T-helper 2 cell treated with Interferon-gamma antibody and Interleukin-4, amounts not matched to agents 100 ng/mL and 5 ng/mL, for 36 hours (primary cell): ENCODE measurements at places on chromosomes 12 and 14. TPM values are rescaled to one million over a fixed set of nuclear protein-coding genes. Genes with fewer than 3 reads are reported as not detected.

The HNF1A gene
- total RNA-seq, result not detected in 2 replicates

The PLA2G1B gene
- not detected in 2 replicates for total RNA-seq

The MAX gene
- total RNA-seq, result 163 and 168 TPM in 2 replicates

The CLEC6A gene
- total RNA-seq, result 0.09 TPM in 1 of 2 replicates, not detected in the other

The GUCY2C gene
- not detected in 2 replicates for total RNA-seq

The PRPH gene
- total RNA-seq, result not detected in 2 replicates

The ACOT6 gene
- not detected in 2 replicates for total RNA-seq

The FGF6 gene
- total RNA-seq, result not detected in 2 replicates

The TAS2R19 gene
- 3.1 and 3.5 TPM in 2 replicates for total RNA-seq

The TMEM121 gene
- total RNA-seq, result 4.1 and 4.6 TPM in 2 replicates

The KLRF1 gene
- 0.14 TPM in 1 of 2 replicates, not detected in the other for total RNA-seq

The CCDC177 gene
- not detected in 2 replicates for total RNA-seq

The KRT77 gene
- total RNA-seq, result not detected in 2 replicates

The TAS2R8 gene
- total RNA-seq, result not detected in 2 replicates

The CLEC4A gene
- total RNA-seq, result 0.25 and 0.32 TPM in 2 replicates

The DPY19L2 gene
- total RNA-seq, result 0.52 and 0.61 TPM in 2 replicates

The TCTN2 gene
- total RNA-seq, result 2.3 and 2.6 TPM in 2 replicates

The SLC17A8 gene
- not detected in 2 replicates for total RNA-seq
